ENCODE measurements at places on chromosomes 2 and 18. TPM values are rescaled to one million over a fixed set of nuclear protein-coding genes. Genes with fewer than 3 reads are reported as not detected.

DNA sequence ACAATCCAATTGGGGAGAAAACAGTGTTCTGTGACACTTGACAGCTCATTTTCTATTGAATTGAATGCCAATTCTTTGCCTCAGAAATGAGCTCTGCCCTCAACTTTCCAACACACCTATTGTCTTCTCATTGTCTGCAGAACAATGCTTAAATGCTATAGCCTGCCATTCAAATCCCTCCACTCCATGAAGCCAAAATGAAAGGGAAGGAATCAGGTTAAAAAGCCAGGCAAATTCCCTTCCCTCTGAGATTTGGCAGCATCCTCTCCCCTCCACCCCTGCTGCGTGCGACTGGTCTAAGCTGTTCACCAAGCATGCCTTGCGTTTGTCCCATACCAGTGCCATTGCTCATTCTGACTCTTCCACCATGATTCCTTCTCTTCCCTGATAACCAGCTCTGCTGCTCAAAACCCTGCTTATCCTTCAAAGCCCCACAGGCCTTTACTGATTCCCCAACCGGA lies 32.4 kb upstream of the TMEM131 start:
- DNase-seq: no peak

DNA sequence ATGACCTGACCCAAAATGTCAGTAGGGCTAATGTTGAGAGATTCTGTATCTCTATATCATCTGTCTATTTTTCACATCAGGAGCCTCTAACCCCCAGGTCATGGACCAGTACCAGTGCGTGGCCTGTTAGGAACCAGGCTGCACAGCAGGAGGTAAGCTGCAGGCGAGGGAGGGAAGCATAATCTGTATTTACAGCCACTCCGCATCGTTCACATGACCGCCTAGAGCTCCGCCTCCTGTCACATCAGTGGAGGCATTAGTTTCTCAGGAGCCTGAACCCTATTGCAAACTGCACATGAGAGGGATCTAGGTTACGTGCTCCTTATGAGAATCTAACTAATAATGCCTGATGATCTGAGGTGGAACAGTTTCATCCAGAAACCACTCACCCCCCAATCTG lies 180.6 kb downstream of the RDH14 start:
- no peak for DNase-seq

DNA sequence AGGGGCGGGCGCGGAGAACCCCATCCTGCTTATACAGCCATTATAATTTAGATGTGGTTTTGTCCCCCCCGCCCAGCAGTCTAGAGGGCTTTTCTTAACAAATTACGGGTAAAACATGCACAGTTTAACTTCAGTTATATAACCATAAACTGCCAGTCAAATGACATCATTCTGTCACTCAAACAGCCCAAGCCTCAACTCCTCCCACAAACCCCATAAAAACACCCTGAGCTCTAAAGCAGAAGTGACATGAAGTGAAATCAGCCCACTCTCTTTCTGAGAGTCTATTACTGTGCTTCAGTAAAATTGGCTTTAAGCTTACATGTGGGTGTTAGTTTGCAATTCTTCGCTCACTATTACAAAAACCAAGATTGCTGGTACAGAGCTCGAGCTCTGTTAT lies 705.1 kb upstream of the GCFC2 start:
- DNase-seq: no peak

DNA sequence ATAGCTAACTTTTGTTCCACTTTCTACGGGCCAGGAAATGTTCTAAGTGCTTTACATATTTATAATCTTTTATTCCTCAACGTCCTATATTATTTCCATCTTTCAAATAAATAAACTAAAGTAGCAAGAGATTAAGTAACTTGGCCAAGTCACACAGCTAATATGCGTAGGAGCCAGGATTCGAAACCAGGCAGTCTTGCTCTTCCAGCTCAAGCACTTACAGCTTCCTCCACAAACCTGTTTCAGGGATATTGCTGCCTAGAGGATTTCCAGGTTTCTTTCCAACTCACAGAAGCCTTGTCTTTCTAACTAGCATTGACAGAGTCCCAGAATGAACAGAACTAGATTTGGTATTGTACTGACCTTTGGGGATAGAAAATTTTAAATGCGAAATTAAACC lies 102.5 kb downstream of the FIGN start:
- DNase-seq: no peak

The PSMG2 gene
- 158 TPM for total RNA-seq

- no peak for DNase-seq
These were observed 59.2 kb downstream of the KYNU start for GRCh38 chr2:142936629-142937028.
